ENCODE measurements at places on chromosomes 7 and 10.
A peak's percentile ranks its signal among the peaks of the same experiment; 100 is the strongest.

- no peak for DNase-seq
These were observed 871.8 kb downstream of the IPMK start for GRCh38 chr10:57395923-57396322.

GRCh38 chr7:134284952-134285351 lies 31.8 kb downstream of the SLC35B4 start:
- DNase-seq = no peak

GRCh38 chr10:68594405-68594804 lies 34.3 kb downstream of the TET1 start:
- no peak for DNase-seq

GRCh38 chr10:103595933-103596726 lies 102.6 kb downstream of the NEURL1 start:
- DNase-seq = no peak

DNA sequence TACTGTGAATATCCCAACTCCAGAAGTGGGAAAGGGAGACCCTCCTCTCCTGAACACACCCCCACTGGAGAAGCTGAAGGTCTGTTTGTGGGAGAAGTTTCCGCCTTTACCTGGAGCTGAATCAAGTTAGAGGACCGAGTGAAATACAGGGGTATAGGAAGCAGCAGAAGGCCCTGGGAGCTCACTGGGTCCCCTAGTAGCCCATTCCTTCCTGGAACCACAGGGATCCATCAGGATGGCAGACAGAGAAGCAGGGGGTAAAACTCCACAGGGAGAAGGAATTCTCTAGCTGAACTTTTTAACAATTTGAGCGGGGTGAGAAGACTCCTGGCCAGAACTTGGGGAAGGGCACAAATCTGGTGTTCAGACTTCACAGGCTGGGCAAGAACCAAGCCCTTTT lies 275.8 kb downstream of the GRID1 start:
- DNase-seq = no peak

DNA sequence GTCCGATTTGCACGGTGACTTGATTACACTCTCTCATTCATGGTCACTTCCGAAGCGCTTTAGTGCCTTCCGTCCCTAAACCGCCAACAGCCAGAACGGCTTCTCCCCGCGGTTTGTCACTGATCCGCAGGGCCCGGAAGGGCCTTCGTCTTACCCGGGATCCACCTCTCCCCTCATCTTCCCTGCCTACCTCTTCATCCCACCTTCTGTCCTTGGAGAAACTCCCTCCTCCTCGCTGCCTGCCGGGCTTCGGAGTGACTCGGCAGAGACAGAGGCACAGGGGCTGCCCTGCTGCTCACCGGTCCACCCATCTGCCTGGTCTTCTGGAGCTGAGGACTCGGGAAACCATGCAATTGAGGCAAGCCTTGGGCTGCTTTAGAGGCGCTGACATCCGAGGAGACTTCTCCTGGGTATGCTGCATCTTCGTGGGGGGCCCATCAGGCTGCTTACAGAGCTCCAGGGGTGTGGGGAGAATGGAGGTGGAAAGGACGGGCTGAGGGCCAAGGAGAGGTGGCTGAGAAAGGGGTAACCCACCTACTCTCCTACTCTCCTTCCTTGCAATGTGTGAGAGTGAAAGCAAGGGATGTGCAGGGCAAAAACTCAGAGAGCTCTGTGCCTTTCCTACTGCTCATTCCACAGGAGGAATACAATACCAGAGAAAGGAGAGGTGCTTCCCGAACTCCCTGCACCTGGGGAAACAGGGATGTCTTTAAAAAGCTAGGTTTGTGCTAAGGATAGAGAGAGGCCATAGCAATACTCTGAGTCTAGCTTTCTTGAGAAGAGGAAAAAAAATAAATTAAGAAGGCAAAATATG lies 1.0 kb upstream of the HOXA11 start:
- DNase-seq = no peak

DNA sequence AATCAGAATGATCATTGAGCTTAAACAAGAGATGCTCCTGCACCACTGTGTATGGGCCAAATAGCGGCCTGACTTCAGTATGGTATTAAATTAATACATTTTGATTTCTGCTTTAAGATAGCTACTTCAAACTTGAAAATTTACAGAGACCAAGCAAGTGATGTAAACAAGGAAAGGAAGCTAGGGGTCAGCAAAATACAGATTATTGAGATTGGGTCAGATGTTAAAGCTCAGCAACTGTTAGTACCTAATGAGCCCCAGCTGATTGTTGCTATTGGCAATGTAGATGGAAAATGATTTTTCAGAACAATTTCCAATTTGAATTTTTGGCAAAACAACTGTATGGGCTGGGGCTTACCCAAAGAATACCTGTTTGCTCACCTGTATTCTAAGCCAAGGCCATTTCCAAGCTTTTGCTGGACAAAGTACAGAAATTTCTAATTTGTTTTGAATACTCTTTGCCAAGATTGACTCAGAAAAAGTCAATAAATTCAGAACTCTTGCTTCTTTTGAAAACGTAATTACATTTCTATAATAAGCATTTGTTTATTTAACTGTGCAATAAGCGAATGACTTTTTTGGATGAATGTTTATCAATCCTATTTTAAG lies 23.0 kb upstream of the DLD start:
- DNase-seq = no peak

- no peak for DNase-seq
These were observed 214.1 kb downstream of the USP6NL start for GRCh38 chr10:11397077-11397965.

DNA sequence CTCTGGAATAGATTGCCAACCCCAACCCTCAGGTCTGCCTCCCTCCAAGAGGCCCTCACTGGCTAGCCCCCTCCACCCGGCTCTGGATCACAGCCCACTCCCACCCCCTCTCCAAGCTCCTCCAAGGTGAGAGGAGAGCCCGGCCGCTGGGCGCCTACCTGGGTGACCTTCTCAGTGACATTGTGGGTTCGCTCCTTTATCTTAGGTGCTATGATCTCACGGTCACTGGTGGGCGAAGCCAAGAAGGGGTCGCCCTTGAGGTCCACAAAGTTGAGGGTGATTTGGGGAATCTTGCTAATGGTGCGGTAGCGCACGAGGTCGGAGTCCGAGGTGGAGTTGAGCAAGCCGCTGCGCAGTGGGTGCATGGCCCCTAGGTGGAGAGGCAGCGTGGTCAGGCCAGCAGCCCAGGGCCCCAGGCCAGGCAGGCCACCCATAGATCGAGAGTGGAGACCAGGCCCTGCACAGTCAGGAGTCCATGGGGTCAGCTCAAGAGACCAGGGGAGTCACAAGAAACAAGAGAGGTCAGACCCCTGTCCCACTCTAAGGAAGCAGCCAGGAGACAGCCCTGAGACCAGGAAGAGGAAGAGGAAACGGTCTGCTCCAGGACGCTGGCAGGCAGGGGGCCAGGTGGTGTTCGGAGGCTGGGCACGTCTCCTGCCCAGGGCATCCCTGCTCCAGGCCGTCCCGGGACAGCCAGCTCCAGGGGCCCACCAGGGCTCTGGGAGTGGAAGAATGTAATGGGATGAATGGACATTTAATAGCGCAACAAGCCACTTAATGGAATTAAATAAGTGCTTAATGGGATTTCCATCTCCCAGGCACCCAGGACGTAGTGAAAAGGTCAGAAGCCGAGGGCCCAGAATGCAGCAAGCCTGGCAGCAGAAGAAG lies 20.7 kb downstream of the KCNH2 start:
- DNase-seq = no peak

DNA sequence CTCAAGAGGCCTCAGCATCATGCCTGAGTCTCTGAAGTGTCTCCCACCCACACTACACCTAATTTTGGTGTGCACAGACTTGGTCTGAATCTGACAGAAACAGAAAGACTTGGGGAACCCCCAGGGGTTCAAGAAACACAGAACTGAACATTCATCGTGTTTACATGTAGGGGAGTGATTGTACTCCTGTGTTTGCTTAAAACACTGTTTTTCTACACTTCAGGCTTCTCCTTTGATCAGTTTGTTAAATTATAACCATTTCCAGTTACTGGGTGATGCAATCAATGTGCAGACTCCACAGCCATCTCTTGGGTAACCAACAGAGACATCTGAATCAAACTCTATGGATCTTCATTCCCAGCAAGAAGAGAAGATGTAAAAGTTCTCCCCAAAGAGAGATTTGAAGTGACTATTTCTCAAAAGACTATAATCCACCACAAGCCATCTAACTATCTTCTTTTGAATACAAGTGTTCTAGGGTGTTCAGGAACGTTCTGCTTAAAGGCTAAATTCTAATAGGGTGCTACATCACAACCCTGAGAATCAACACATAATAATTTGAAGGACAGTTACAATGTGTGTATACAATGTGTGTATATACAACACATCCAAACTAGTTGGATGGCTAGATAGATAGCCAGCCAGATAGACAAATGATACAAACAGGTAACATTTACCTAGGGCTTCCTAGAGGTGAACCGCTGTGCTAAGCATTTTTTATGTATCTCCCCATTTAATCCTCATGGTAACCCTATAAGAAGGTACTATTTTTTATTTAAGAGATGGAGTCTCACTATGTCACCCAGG lies 34.2 kb downstream of the DNAJC12 start:
- DNase-seq = no peak

GRCh38 chr10:64365663-64366062 lies 844.5 kb downstream of the REEP3 start:
- no peak for DNase-seq

- DNase-seq = no peak
These were observed 410.3 kb downstream of the NEBL start for GRCh38 chr10:20486791-20487190.

- DNase-seq = no peak
These were observed 60.1 kb upstream of the CARD11 start for GRCh38 chr7:3103614-3104398.

- DNase-seq = no peak
These were observed 234.6 kb downstream of the DIP2C start for GRCh38 chr10:454860-455259.

GRCh38 chr7:135731131-135731530 lies 3.1 kb upstream of the SLC13A4 start:
- no peak for DNase-seq

- no peak for DNase-seq
These were observed 189.8 kb upstream of the PRKCQ start for GRCh38 chr10:6769704-6770417.

GRCh38 chr10:17074541-17074847 lies 55.1 kb downstream of the CUBN start:
- DNase-seq = no peak

DNA sequence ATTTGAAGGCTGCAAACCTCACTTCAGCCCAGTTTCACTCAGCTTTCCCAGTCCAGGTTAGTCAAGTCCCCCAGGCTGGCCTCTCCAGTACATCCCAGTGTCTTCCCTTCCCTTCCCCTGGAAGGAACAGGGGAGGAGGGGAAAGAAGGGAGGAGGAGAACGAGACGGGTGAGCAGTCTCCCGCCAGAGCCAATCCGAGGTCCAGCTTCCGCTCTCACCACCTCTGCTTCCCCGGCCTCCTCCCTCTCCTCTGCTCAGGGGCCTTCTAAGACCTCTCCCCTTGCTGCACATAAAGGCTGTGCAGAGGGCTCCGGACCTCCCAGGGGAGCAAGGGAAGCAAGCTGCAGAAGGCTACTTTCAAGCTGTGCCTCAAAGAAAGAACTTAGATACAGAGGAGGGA lies 4.1 kb downstream of the ATG9B start:
- no peak for DNase-seq

GRCh38 chr7:117285826-117286225 lies 37.0 kb downstream of the WNT2 start:
- DNase-seq = no peak

GRCh38 chr10:84415539-84416244 lies 87.3 kb downstream of the CCSER2 start:
- DNase-seq = no peak

DNA sequence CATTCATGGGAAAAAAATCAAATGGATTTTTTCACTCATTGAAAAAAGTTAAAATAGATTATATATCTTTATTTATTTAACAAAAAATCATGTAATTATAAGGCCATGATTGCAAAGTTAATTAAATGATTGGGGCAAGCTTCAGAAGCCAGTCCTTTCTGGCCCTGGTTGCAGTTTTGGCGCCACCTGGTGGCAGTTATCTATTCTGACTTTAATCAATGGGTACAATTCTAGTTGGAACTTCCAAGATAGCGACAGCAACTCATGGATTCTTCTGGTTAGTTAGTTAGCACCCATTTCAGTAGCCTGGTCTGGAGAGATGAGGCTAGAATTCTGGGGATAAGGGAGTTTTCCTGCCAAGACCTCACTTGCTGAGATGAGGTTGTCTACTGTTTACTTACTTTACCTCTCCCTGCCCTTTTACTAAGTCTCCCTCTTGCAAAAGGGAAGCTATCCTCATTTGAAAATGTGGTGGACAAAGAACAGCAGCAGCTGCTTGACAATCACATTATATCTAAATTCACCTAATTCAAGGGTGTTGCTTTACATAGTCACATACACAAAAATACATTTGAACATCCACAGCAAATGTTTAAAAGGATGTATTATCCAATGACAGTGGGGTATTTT lies 42.3 kb downstream of the NOC3L start:
- DNase-seq = peak; percentile 16

- no peak for DNase-seq
These were observed 179.6 kb downstream of the CELF2 start for GRCh38 chr10:11197266-11197712.

DNA sequence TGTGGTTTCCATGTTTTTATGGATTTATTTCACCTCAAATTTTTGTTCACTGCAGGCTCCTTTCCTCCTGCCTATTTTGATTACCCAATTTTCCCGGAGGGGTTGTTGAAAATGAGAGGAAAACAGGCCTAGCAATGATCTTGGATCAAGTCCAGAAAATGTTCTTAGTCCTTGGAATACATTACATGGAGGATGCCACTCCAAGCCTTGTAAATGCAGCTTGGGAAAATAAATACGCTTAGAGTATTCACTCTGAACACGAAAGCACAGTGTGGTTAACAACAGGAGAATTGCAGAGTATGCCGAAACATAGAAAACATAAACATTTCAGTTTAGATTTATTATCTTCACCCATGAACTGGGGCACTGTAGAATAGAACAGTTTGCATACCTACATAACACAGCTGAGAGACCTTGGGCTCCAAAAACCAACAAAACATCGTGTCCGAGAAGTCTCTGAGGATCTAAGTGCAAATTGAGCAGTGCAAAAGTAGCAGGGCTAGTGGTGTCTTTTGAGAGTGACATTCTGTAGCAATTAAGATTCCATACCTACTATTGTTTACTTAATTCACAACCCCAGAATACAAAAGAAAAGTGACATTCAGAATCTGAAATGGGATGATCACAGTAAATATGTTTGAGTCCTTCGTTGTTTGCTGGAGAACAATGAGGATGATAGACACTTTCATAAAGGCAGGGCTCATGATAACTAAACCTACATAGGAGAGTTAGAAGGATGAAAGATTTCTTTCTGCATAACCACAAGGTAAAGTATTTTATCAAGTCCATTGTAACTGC lies 7.6 kb upstream of the CD36 start:
- no peak for DNase-seq

All from stimulated activated CD4-positive, alpha-beta T cell treated with anti-CD3 and anti-CD28 coated beads, TNF-alpha, amount 100 ng/mL, for 1 hour (primary cell).